ENCODE measurements at places on chromosomes 6 and 20.
A peak's percentile ranks its signal among the peaks of the same experiment; 100 is the strongest.

GRCh38 chr6:107646176-107646575 is 156.3 kb downstream of the SOBP start:
- DNase-seq, result no peak

GRCh38 chr20:63394069-63394919 is 33.1 kb upstream of the CHRNA4 start:
- no peak for DNase-seq

DNA sequence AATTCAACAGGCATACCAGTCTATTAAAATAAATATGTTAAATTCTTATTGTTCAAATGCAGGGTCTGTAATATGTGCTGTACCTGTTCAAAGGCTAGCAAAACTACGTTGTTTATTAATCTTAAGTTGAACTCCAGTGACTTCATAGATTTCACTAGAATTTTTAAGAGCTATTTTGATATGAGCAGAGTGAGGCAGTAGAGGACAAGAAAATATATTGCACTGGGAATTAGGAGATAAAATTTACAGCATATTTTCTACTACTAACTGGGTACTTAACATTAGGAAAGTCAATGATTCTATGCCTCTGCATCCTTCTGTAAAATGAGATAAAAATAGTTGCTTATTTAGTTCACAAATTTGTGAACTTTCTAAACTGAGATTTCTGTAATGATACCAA is 162.2 kb upstream of the BMP5 start:
- no peak for DNase-seq

GRCh38 chr6:107787589-107787960 is 36.5 kb downstream of the SCML4 start:
- no peak for DNase-seq

DNA sequence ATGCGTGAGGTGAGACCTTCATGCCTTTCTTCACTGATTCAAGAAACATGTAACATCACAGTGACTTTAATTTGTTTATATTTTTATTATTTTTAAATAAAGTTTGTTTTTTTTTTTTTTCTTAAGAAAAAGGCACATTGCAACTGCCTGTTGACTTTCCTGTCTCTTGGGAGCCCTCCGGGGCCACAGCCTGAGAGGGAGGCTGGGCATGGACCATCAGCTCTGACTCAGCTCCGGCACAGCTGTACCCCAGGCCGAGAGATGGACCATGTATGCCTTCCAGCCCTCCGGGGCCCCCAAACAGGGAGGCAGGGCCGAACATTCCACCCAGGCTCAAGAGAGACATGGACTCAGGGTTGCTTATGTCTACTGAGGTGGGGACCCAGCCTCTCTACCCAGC is 99.9 kb downstream of the NFATC2 start:
- DNase-seq, result no peak

- no peak for DNase-seq
Measured at GRCh38 chr6:160955508-160956295, 35.9 kb upstream of the MAP3K4 start.

DNA sequence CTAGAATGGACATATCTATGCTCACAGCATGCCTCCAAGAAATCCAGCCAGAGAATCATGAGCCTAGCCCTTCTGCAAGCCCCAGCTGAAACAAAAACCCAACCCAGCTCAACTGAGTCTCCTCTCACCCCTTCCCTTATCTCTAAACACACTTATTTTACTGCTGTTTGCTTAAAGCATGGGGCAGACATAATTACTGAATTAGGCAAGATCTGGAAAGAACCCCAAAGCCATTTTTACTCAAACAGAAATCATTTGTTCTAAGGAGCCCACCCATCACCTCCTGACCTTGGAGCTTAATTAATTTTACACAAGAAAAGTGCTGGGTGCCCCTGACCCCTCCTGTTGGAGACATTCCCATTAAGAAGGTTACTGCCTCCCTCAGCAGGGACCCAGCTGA is 291.6 kb downstream of the MAFB start:
- DNase-seq, result no peak

GRCh38 chr6:170444811-170445211 is 108.3 kb downstream of the PSMB1 start:
- no peak for DNase-seq

DNA sequence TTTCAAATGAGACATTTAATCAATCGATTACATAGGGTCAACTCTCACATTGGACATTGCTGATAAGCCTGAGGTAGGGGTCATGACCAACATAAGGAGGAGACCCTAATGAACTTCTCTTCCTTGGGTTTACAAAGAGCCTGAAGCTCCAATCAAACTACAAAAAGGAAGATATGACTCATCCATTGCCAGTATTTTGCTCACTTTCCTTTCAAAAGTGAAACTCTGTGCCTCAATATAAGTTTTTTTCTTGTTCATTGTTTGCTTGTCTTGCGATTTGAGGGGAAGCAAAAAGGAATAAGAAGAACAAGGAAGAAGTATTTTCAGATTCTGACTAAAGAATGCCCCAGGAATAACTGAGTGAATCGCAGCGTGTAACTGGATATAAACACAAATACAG is 38.8 kb upstream of the KHDRBS2 start:
- no peak for DNase-seq

DNA sequence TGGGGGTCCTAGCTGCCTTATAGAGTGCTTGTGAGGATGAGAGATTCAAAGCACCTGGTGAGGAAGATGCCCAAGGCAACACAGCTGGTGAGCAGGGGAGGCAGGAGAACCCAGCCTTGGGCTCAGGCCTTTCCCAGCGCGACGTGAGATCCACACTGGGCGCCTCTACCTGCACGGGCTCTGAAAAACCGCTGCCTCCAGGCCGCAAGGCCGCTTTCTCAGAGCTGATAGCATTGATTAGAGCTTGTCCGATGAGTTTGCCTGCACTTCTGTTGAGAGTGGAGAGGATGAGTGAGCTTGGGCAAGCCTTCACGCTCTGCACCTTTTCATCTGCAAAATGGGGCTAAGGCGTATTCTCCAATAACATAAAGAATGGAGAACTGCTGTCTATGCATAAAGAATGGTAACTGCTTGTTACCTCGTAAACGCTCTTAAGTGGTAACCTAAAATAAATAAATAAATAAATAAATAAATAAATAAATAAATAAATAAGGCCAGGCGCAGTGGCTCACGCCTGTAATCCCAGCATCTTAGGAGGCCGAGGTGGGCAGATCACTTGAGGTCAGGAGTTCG is 916 bp downstream of the PABPC1L start:
- no peak for DNase-seq

DNA sequence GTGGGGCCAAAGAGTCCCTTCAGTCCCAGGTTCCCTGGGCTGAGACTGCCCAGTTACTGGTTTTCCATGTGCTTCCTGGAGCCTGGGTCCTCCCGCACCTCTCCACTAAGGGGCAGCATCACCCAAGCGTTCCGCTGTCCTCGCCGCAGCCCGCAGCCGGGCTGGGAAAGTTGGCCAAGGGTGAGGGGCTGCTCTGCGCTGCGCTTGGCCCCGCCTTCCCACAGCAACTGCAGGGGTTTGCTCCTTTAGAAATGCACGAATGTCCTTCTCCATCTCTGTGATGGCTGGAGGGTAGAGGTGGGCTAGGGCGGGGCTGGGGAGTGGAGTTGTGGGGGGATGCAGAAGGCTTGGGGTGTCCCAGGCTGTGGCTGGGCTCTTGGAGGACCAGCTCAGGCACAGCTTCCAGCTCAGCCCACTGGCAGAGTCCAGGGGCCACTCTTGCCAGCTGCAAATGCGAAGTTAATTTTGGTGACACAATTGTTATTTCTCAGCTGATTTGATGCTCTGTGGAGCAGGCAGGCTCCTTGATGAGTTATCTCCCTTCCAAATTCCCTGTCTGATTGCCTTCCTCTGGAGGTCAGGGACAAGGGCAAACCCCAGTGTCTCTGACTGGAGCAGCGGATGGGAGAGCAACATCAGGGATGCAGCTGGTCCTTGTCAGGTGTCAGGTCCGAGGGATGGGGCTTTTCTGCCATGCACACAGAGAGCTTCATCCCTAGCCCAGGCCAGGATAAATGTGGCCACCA is 63.2 kb downstream of the NOL4L start:
- peak; percentile 36 for DNase-seq

GRCh38 chr20:45049904-45050471 is 50.9 kb downstream of the KCNS1 start:
- no peak for DNase-seq

DNA sequence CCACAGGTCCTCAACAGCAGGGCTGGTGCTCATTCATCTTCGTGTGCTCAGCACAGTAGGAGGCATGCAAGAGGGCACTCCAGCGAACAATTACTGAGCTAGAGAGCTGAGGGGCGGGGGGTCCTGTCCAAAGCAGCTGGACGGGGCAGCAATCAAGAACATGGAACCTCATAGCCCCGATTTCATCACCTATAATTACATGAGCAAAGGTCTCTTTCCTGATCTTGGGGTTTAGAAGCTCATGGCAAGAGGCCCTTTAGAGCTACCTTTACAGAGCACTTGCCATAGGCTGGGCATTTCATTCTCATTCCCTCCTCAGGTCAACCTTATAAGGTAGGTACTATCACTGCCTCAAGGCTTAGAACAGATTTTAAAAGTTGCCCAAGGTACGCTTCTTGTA is 10.4 kb downstream of the MOCS1 start:
- no peak for DNase-seq

GRCh38 chr20:31566658-31567379 is 38.3 kb upstream of the ID1 start:
- DNase-seq, result no peak

- peak; percentile 38 for DNase-seq
Measured at GRCh38 chr20:22921595-22922421, 113.3 kb upstream of the SSTR4 start.

- no peak for DNase-seq
Measured at GRCh38 chr6:155247618-155248007, 16.2 kb upstream of the CLDN20 start.

GRCh38 chr20:21510414-21511384 is 3.2 kb downstream of the NKX2-2 start:
- no peak for DNase-seq

DNA sequence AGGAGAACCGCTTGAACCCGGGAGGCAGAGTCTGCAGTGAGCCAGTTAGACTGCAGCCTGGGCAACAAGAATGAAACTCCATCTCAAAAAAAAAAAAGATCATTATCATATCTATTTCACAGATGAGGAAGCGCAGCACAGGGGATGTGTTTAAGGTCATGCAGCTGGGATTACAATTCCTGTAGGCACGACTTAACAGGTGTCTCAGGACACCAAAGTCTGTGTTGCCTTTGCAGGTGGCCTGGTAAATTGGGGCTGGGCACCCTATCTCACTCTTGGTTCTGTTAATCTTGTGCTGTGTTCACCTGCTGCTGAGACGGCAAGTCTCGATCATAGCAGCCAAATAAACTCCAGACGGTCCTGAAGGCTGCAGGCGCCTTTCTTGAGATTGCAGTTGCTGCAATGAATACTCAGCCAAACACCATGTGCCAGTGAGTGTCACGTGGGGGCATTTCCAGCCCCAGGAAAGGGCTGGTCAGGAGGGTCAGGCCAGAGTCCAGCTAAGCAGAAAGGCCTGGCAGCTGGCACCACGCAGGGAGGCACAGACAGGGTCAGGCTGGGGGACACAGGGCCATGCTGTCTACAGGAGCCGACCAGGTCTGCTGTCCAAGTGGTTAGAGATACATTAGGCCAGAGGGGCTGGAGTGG is 55.8 kb downstream of the FGD2 start:
- DNase-seq, result no peak

DNA sequence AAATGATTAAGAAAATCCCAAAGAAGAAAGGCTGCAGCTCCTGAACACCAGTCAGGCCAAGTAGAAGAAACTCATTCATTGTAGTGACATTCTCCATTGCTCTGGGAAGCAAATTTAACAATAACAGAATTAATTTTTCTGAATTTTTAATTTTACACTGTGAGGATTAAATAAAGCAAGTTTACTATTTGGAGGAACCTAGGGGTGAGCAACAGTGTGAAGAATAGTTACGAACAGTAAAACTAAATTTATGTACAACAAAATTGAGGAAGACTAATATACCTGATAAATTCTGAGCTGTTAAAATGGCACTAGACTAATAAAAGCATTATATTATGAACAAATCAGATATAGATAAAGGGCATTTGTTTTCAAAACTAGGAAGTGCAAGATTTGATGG is at the start of gene OR12D3:
TSS of gene OR12D3 (minus strand) at position 101 of the 400 bp plus-strand sequence. CDS start at position 97, 4 bp downstream.
- no peak for DNase-seq

Data from astrocyte of the spinal cord (primary cell).